ENCODE measurements at places on chromosomes 13 and 19. TPM values are rescaled to one million over a fixed set of nuclear protein-coding genes. Genes with fewer than 3 reads are reported as not detected.
A peak's percentile ranks its signal among the peaks of the same experiment; 100 is the strongest.

DNA sequence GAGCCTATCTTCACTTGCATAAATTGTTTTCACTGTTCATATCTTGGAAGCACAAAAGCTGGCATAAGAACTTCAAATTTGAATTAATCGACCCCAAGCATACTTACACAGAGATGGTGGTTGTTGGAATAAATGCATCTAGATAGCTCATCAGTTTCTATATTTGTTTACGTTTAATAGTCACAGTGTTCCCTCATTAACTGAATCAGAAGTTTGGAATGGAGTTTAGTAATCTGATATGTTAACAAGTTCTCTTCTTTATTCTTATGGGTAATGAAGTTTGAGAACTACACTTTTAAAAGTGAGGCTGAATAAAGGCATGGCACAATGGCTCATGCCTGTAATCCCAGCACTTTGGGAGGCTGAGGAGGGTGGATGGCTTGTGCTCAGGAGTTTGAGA is 886.7 kb upstream of the PCDH20 start:
- DNase-seq: no peak

DNA sequence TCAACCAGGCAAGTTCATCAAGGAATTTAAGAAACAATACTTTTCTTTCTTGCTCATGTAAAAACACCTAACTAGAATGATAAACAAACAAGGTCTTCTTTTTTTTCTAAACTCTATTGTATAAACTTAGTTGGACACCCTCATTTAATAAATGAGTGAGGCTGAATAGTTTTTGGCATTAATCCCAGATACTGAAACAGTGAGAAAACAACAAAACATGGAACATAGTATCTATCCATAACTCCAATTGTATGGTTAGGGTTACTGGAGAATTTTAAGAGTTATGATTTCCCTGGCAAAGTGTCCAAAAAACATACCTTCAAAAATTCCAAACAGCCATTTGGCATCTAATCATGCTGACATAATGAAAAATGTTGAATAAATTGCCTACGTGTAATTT is 5.8 kb upstream of the POMP start:
- DNase-seq: no peak

The ZNF562 gene
- polyA plus RNA-seq: 15.0 TPM

- DNase-seq: peak; percentile 24
Measured at GRCh38 chr13:37869506-37869755, 141 bp downstream of the TRPC4 start.

GRCh38 chr19:2582984-2583956 is 107.3 kb downstream of the GADD45B start:
- DNase-seq: no peak

GRCh38 chr19:17170538-17171297 is 44.4 kb upstream of the USE1 start:
- DNase-seq: no peak

The ZNF699 gene
- polyA plus RNA-seq: 4.0 TPM

DNA sequence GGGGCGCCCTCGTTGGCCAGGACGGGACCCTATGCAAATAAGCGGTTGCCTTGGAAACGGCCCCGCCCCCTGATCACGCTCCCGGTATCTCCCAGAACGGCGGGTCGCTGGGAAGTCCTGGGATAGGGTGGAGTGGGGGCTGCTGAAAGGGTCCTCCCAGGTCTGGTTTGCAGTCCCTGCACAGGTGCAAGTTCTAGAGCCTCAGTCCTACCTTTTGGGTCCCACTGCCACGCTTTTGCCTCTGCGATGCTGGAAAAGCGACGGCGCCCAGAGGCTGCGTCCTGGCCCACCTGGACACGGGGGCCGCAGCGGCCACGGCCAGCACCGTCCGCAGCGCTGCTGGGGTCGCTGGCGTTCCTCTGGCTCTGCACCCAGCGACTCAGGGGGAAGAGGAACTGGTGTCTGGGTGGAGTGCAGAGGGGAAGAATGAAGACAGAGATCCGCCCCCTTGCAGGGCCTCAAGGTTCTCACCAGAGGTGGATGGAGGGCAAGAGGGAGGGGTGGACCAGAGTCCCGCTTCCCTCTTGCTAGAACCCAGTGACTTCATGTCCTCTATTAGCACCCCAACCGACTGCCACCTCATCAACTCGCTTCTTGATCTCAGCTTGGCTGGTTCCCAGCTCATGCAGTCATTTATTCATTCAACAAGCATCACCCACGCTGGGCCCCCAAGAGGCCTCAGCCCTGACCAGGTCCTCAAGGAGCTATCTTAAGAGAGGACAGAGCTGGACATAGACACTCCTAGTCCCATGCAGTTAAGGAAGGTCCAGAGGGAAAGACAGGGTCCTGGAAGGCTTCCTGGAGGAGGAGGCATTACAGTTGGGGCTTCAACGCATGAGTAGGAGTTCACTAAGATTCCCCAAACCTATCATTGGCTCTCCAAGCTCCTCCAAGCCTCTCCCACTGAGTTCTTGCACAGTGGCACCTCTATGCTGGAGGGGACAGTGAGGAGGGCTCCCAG is at the start of gene LRRC25:
LRRC25 (minus strand) TSS at position 381 of the 961 bp plus-strand sequence. CDS start 659 bp downstream, outside the sequence.
- no peak for DNase-seq

The C19orf67 gene
- polyA plus RNA-seq: not detected

GRCh38 chr13:23599083-23599925 is 29.1 kb downstream of the TNFRSF19 start:
- DNase-seq: no peak

DNA sequence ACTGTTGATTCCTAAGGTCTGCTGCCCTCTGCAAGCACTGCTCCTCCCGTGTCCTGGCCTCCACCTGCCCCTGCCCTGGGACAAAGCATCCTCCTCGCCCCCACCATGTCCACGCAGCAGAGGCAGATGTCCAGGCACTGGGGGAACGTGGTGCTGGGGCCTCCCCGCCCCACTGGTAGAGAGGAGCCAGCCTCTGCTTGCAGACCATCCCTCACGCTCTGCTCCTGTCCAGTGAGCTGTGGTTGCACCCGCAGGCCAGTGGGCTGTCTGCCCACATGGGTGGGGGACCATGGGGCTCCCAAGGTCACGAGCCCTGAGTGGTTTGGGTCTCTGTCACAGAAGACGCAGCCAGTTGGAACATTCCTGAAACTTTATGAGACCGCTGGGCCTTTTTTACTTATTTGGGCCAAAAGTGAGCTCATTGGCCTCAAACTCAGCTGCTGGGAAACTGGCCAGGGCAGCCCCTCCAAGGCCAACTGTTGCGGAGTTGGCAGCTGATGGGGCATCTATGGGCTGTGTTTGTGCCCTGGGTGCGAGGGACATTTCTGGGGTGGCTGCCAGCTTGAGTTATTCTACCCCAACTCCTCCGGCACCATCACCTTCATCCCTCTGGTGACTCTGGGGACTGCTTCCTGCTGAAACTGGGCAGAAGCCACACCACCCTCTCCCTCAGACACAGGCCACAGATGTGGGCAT is 64.8 kb upstream of the F7 start:
- peak; percentile 67 for DNase-seq

The PLVAP gene
- polyA plus RNA-seq: 38.3 TPM

- DNase-seq: no peak
Measured at GRCh38 chr13:30148786-30149185, 158.6 kb downstream of the KATNAL1 start.

GRCh38 chr13:75137911-75138571 is 343.9 kb downstream of the TBC1D4 start:
- no peak for DNase-seq

DNA sequence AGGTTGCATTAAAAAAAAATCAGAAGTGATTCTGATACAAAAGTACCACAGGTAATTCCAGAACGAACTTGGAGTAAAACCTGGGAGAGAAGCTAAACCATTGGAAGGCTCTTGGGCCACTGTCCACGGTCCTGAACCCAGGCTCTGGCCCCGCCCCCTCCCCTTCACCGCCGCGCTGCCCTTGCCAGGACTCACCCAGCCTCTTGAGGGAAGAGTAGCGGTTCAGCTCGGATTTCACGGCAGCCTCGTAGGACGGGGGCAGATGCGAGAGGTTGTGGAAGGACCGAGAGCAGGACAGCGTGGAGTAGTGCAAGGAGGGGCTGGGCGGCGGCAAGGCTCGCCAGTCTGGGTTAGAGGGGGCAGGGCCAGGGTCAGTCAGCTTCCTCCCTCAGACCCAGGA is 5.7 kb downstream of the SHISA7 start:
- DNase-seq: peak; percentile 65

GRCh38 chr19:1422943-1423342 is 15.3 kb upstream of the RPS15 start:
- DNase-seq: no peak

DNA sequence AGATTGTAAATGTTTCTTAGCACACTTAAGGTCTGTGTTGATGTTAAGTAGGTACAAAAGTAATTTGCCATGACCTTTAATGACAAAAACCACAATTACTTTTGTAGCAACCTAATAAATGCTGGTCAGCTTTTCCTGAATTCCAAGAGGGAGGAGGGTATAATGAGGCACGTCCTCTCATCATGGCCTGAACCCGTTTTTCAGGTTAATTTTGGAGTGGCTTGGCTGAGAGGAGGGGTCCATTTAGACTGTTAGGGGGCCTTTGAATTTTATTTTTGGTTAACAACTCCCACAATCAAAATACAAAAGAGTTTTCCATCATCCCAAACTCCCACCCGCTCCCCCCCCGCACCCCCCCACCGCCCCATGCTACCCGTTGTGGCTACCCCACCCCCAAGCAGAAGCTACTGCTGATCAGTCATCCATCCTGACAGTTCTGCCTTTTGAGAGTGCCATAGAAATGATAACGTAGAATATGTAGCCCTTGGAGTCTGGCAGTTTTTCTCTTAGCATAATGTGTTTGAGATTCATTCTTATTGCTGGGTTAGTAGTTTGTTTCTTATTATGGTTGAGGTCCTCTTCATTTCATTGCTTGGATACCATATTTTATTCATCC is 14.4 kb upstream of the PLEKHF1 start:
- no peak for DNase-seq

- DNase-seq: no peak
Measured at GRCh38 chr13:55977436-55977835, 1163.3 kb upstream of the PRR20A start.

DNA sequence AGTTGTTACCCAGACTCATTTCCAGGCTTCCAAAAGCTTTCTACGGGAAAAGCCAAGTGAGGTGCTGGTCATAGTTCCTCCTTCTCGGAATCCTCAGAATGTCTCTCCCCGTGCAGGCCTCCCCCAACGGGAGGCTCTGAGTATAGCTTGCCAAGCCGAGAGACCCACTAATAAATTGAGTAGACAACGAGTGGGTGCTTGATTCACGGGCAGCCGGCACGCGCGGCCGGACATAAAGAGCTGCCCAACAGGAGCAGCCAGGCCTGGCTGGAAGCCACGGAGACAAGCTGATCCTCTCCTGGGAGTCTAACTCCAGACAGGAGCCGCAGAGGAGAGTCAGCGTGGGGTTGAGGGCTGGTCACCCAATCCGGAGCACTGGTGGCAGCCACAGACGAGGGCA is 43.4 kb upstream of the MEDAG start:
- no peak for DNase-seq

DNA sequence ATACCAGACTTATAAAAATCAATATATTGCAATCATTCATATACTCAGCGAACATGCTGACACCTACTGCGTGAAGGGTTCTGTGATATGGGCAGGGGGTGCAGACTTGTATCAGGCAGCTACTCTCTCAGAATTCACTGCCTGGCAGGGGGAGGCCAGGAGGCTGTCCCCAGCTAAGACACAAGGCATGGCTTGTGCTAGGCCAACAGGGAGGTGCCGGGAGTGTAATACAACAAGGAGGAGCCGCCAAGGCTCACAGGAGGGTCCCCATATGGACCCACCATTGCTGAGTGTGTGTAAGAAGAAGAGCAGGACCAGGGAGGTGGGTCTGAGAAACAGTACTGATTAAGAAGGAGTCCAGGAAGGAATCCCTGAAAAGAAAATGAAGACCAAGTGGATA is 97.2 kb downstream of the COL4A2 start:
- no peak for DNase-seq

DNA sequence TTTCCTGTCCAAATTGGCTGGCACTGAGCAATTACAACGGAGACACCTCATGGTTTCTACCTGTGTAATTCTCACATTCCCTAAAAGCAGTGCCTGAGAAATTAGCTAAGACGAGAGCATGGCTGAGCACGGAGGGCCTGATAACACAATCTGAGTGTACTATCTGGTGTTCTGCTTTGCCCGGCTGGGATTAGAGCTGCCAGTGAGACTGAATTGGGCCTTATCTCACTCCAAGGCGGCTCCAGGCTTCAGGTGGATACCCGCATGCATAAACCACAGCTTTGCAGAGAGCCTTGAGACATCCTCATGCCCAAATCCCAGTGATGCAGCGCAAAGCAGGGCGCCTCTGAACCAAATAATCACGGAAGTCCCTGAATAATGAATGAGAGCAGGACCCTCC is 172.3 kb downstream of the OXGR1 start:
- DNase-seq: no peak

The PPM1N gene
- 0.52 TPM for polyA plus RNA-seq

GRCh38 chr13:49494645-49495044 is 1.1 kb upstream of the PHF11 start:
- no peak for DNase-seq

DNA sequence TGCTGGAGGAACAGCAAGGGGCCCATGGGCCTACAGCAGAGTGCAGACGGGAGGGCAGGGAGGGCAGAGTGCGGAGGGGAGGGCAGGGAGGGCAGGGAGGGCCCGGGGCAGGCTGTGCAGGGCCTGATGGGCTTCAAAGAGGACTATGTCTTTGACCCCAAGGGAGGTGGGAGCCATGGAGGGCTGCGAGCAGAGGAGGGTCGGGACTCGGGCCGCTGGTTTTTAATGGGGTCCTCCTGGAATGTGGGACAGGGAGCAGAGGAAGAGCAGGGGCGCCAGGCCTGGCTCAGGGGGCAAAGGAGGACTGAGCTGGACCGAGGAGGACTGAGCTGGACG is 3.6 kb downstream of the PIP5K1C start:
- DNase-seq: no peak

The ZNF414 gene
- 12.0 TPM for polyA plus RNA-seq

DNA sequence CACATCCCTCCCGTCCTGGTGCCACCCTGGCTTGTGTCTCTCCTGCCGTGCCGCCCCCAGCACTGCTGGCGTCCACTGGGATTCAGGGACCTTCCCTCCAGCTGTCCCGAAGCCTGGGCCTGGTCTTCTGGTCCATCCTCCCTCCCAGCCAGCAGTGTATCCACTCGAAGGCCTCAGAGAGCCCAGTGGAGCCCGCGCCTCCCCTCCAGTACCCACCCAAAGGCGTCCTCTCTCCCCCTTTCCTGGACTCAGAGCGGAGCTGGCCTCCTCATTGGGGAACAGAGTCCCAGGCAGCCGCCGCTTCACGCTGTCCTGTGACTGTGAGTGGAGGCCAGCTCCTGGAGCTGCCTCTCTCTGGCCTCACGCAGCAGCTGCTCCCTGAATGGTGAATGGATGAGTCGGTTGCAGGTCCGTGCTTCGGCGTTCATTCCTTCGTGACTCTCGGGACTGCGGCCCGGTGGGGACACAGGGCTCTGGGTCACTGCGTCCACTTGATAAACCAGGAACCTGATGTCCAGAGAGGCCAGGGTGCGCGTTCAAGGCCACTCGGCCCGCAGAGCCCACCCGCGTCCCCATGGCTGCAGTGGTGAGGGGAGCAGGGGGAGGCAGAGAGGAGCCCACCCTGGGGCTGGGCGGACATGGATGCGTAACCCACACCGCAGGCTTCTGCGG is 12.1 kb downstream of the ONECUT3 start:
- DNase-seq: no peak

- no peak for DNase-seq
Measured at GRCh38 chr19:42089191-42089750, 13.3 kb downstream of the ZNF574 start.

The CALR gene
- 469 TPM for polyA plus RNA-seq

All from muscle of arm (tissue), 14 donors.